ENCODE measurements at places on chromosomes 6 and 20. TPM values are rescaled to one million over a fixed set of nuclear protein-coding genes. Genes with fewer than 3 reads are reported as not detected.

The PET117 gene
- 37.1 TPM for total RNA-seq

The SSTR4 gene
- not detected for total RNA-seq

The ELOVL2 gene
- total RNA-seq = 0.11 TPM

The PKIG gene
- 84.7 TPM for total RNA-seq

The GSTA2 gene
- not detected for total RNA-seq

GRCh38 chr6:5466281-5467136, 205.2 kb downstream of the FARS2 start:
- no peak for DNase-seq

DNA sequence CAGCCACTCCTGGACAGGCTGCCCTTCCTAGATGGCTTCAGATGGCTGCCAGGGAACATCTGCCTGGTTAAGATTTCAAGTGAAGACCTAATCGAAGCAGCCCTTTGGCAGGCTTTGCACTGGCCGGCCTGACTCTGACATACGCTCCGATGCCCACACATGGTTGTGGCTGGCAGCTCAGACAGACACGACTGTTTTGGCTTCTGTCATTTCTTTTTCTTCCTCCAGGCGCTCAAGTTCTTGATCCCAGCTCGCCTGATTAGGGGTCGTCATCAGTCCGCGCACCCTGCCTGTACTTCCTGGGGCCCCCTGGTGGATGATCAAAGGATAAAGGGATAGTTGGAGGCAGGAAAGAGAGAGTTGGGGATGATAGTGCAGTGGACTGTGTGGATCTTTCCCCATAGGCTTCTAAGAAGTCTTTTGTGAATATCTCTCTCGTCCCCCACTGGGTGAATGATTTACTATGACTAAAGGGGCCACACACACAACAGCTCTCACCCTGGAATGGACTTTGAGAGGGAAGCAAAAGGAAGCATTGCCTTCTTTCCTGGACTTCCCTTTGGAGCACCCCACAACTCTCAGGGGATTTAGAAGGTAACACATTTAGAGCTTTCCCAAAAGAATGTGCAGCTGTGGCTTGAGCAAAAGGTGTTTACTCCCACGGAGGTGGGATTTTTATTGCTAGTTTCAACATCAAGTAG, 21.4 kb upstream of the TRAM2 start:
- no peak for DNase-seq

DNA sequence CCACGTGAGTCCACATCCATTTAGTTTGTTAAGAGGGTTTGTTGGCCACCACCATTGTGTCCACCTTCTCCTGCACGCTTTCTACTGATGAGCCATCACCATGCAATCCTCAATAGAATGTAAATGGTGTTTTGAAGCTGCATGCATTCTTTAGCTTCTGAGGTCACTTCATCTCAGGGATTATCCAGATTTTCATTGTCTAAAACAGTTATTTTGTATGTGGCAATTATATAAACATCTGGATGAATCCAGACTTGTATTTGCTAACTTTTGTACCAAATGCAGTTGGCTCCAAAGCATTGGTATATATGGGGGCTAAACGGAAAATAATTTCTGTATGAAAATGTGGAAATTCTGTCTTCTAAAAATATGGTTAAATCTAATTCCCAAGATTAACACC, 231.2 kb upstream of the ARID1B start:
- DNase-seq = no peak

DNA sequence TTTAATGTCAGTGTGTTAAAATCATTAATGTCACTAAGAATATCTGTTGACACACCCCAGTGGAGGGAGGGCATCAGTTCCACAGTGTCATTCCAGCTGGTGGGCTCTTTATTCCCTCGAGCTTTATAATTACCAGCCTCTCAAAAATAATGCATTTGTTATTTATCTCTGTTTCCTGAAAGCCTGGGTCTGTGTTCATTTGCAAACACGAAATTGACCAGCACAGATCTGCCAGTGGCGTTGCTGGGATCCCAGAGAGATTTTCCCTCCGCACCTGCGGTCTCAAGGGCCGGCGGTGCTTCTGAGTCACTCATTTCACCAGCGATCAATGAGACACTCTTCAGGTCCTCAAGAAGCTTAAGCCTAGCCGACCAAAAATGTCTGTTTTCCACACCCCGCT, 5.7 kb upstream of the PYGB start:
- peak; percentile 39 for DNase-seq

DNA sequence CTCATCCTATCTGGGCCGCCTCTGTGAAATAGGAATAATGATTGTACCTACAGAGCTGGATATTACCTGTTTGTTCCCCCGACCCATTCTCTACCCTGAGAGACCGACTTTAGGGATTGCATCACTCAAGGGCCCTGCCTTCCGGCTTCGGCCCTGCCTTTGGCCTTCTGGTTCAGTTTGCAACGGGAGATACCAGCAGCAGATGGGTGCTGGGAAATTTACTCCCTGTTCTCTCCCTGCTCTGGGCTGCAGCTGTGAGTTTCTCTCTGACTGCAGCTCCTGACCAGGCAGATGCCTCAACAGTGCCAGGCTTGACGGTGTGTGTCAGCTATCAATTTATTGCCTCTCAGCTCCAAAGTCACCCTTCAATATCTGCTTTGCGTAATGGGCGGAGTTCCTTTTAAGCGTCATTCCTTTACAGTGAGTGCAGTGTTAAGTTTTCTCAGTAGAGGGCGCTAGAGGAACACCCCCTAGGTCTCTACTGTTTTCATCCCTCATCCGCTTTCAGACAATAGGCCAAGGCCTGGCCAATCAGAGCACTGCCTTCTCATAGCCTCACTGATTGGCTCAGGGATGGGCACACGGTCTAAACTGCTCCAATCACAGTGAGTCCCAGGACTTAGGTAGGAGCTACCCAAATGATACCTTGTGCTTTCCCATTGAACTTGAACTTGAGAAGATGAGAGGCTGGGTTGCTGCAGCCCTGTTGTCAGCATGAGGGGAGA, 30.0 kb downstream of the KCNG1 start:
- DNase-seq = no peak

DNA sequence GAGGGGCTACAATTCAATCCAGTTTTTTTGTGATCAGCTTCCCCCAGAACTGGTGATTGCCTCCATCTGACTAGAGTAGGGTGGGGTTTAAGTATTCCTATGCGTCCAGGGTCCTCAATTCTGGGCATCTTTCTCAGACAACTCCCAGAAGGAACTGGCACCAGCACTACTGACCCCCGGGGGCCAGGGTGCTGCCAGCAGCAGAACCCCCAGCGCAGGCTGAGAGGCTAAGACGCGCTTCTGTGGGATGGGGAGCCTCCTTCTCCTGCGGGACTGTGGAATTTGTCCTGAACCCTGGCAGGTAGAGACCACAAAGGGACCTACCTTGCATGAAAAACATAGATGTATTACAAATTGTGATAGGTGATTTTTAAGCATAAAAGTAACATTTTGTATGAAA, 124.4 kb downstream of the PACRG start:
- no peak for DNase-seq

DNA sequence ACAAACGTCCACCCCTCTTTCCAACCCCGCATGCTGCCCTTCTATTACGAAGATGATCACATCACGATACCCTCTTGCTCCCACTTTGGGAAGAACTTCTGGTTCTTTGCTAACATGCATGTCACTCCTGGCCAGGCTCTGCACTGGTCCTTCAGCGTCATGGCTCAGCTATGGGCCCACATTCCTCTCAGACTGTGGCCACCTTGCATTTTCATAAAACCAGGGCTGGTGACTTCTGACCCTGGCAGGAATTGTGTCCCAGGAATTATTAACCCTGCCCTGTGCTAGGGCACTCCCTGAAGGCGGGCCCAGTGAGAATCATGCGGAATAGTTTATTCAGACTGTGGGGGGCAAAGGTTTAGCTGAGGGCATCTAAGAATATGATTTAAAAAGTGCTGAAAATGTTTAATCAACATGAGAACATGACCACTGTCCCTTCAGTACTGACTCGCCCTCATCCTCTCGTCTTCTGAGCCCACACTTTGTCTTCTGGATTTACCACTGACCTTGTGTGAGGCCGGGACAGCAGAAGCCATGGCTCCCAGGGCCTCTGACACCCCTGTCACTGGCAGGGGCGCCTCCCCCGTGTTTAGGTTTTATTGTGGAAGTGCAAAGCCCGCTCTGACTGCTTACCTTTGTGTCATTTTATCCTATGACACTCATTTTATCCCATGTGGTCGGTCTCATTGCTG, 38.1 kb upstream of the THBS2 start:
- no peak for DNase-seq

GRCh38 chr6:18654821-18655220, 267.7 kb downstream of the RNF144B start:
- DNase-seq = no peak

DNA sequence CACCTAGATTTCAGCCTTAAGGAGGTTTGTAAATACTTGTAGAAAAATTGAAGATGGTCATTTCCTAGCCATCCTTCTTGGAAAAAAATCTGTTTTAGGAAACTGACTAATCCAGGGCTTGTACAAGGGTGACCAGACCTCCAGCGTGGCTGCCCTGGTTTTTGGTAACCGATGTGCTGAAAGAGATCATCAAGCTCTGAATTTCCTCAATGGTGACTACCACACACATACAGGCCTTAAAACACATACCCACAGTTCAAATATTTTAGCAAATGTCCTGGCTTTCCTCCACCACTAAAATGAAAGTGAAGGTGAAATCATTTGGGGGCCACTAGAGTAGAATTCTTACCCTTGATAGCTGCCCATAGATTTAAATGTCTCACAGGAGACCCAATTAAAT, 215.3 kb upstream of the SUPT3H start:
- no peak for DNase-seq

GRCh38 chr6:41689171-41690008, 46.0 kb downstream of the TFEB start:
- no peak for DNase-seq

GRCh38 chr6:127893541-127893940, 7.3 kb downstream of the THEMIS start:
- DNase-seq = no peak

Measured in ascending aorta (tissue), 2 donors.